ENCODE measurements at places on chromosomes 7 and 10. TPM values are rescaled to one million over a fixed set of nuclear protein-coding genes. Genes with fewer than 3 reads are reported as not detected.

DNA sequence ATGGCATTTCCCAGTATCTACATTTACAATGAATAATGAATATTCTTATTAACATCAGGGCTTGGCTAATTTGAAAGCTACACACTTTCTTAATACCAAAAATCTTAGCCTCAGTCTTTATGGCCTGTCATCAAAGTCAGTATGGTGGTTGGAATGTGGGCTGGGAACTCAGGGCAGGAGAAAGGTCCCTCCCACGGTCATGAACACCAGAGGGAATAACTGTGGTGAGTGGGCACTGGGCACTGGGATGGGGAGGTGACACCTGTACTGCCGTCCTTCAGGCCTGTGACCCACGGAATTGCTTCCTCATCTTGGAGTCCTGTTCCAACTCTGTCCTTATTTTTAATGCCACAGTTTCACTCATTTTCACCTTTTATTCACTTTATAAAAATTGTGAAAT lies 276.9 kb upstream of the PLPP4 start:
- no peaks in the 10 kb centered on the region for H3K4me1 ChIP-seq
- no peak overlapping the region for H3K27ac ChIP-seq
- DNase-seq, result no peak
- no peak overlapping the region for H3K4me3 ChIP-seq
- H3K27me3 ChIP-seq, result no peaks in the 10 kb centered on the region

ARID5B gene
- 12.4 TPM for total RNA-seq

- no peaks in the 10 kb centered on the region for H3K4me1 ChIP-seq
- no peaks in the 10 kb centered on the region for H3K36me3 ChIP-seq
- H3K27me3 ChIP-seq, result no peaks in the 10 kb centered on the region
- DNase-seq, result no peak
These were observed 137.3 kb downstream of the AGMO start for GRCh38 chr7:15424468-15424867.

DNA sequence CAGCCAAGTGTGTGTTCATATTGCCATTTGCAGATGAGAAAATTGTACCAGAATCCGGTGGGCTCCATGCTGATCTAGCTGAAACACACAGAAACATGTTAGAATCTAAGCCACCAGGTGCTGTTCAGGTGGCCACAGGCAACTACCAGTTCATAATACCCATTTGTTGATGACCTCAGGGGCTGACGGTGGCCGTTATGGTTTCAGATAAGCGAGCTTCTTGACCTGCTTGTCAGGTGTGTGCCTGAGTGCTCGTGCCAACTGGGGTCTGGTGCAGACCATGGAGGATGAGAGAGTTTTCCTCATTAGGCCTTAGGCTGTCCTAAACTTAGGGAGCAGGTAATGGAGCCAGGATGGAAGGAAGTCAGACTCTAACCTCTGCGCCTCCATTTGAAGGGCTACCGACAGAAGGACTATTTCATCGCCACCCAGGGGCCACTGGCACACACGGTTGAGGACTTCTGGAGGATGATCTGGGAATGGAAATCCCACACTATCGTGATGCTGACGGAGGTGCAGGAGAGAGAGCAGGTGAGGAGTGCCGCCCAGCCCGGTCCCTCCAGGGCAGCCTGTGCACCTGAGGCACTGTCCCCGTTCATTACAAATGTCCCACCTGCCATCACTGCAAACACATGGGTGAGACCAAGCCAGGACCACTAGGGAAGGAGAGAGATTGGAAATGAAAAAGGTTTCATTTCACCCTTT lies 53.1 kb downstream of the MKI67 start:
- H3K27ac ChIP-seq, result no peak overlapping the region
- H3K36me3 ChIP-seq, result peaks cover 26% of the 10 kb centered on the region
- no peak overlapping the region for H3K4me3 ChIP-seq
- no peaks in the 10 kb centered on the region for H3K27me3 ChIP-seq
- DNase-seq, result no peak

PLAC9 gene
- not detected for total RNA-seq

GRCh38 chr10:124595143-124595883 lies 133.7 kb downstream of the LHPP start:
- peaks cover 14% of the 10 kb centered on the region for H3K36me3 ChIP-seq
- DNase-seq, result no peak
- no peaks in the 10 kb centered on the region for H3K27me3 ChIP-seq
- no peak overlapping the region for H3K27ac ChIP-seq
- no peak overlapping the region for H3K4me3 ChIP-seq

- H3K27me3 ChIP-seq, result peaks cover 3% of the 10 kb centered on the region
- no peak for DNase-seq
- H3K4me3 ChIP-seq, result no peak overlapping the region
- H3K36me3 ChIP-seq, result no peaks in the 10 kb centered on the region
- no peak overlapping the region for H3K27ac ChIP-seq
- H3K4me1 ChIP-seq, result no peaks in the 10 kb centered on the region
These were observed 27.3 kb downstream of the TFAM start for GRCh38 chr10:58412502-58412961.

DNA sequence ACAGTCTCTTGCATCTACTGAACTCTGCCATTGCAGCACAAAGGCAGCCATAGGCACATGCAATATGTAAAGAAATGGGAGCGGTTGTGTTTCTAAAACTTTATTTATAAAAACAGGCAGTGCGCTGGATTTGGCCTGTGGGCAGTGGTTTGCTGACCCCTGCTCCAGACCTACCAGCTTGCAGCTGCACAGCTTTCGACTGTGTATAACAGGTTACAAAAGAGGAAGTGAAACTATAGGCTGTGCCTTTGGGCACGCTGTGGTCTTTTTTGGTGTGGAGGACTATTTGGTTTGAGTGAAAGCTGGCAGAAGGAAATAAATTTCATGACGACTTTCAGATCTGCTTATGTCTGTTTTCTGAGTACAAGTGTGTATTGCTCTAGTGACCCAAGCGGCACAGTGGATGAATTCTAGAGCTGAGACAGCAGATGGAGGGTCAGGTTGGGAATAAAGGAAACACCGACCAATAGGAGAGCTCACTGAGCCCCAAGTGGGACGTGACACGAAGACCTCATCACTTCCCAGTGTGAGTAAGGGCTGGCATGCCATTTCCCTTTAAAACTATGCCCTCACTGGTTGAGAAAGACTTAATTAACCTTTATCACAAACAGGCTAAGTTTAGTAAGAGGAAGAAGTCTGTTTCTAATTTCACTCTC lies 152.7 kb downstream of the ANK3 start:
- no peaks in the 10 kb centered on the region for H3K36me3 ChIP-seq
- H3K27me3 ChIP-seq, result no peaks in the 10 kb centered on the region
- peak overlapping the region; percentile 84 for H3K4me3 ChIP-seq
- peak overlapping the region; percentile 3 for H3K27ac ChIP-seq
- peak; percentile 1 for DNase-seq

DNA sequence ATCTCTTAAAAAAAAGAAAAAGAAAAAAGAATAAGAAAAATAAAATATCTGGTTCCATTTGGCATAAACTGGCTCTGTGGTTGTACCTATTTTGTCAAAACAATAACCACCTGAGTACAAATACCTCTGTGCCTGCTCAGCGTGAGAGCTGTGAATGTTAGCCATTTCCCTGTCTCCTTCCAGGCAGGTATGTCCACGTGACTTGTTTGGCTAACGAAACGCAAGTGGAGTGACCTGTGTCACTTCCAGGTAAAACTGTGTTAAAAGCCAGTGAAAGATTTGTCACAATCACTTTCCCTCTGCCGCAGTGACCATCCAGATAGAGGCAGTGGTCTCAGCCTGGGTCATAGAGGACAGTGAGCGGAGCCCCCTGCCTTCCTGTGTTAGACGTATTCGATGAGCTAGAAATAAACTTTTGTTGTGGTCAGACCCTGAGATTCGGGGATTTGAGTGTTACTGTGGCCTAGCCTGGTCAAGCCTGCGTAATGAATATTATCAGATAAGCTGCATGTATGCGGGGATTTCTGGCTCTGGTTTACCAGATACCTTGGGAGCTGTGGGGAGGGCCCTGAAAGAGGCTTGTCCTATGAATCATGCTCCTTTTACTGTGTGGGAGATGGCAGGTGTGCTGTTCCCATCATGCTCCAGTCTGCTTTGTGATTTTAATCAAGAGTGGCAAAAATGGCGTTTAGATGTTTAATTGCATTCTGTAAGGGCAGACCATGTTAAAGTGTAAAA lies 3.8 kb downstream of the PTER start:
- peak overlapping the region; percentile 11 for H3K27ac ChIP-seq
- H3K4me1 ChIP-seq, result peaks cover 65% of the 10 kb centered on the region
- DNase-seq, result no peak
- H3K27me3 ChIP-seq, result no peaks in the 10 kb centered on the region
- H3K4me3 ChIP-seq, result no peak overlapping the region

DNA sequence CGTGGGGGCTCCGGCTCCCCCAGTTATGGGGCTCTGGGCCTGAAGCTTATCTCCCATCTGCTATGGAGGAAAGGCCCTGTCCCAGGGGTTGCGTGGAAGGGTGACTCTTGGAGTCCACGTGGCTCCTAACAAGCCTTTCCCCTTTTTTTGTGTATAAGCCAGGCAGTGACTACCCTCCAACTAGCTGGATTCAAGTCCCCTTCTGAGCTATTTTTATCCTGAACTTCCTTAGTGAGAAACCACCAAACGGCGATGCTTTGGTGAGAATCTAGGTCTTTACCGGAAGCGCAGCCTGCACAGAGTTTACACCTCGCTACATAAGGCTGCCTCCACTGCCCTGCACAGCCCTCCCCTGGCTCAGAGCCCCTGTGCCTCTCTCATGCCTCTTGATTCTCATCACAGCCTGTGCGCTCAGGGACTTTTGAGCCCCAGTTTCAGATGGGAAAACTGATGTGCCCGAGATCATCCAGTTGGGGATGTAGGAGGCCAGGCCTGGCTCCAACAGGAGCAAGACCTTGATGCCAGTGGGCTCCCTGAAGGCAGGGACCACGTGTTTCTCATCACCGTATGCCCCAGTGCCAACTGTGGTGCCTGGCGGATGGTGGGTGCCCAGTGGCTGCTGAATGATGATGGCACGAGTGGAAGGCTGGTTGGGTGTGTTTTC lies 102.3 kb upstream of the PPIF start:
- H3K27ac ChIP-seq, result peak overlapping the region; percentile 32
- peak overlapping the region; percentile 80 for H3K4me3 ChIP-seq
- peaks cover 82% of the 10 kb centered on the region for H3K4me1 ChIP-seq
- DNase-seq, result peak; percentile 17
- no peaks in the 10 kb centered on the region for H3K36me3 ChIP-seq

DNA sequence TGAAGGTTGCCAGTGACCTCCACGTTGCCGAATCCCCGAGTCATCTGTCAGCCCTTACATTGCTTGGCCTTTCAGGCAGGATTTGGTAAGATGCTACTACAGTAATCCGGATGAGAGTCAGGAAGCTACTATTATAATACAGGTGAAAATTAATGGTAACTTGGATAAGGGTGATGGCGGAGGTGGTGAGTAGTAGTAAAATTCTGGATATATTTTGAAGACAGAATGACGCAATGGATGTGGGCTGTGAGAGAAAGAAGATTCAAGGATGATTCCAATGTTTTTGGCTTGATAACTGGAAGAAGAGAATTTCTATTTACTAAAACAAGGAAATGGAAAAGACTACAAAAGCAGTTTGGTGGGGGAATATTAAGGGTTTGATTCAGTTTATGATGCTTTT lies 1.4 kb upstream of the DNAJB12 start:
- peaks cover 28% of the 10 kb centered on the region for H3K4me1 ChIP-seq
- DNase-seq, result no peak
- no peaks in the 10 kb centered on the region for H3K27me3 ChIP-seq
- H3K4me3 ChIP-seq, result peak overlapping the region; percentile 37

MUC3A gene
- not detected for total RNA-seq

LGI1 gene
- total RNA-seq, result not detected

LOXL4 gene
- not detected for total RNA-seq

NKX2-3 gene
- total RNA-seq, result not detected

EXOSC1 gene
- total RNA-seq, result 50.6 TPM

DNA sequence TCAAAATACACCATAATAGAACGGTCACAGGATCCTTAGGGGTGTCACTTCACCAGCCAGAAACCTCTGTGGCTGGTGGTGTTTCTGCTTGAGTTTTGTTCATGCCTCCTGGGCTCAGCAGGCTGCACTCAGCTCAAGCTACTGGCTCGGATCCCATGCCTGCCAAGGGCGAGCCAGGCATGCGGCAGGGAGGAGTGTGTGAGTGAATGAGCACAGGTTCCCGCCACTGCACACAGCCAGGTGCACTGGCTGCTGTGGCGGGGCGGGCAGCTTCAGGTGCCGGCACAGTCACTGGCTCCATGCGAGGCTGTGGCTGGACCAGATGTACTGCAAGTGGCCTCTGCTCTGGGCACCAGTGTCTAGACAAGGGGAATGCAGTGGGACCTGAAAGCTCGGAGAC lies 29.5 kb downstream of the CLDN12 start:
- H3K4me3 ChIP-seq, result no peak overlapping the region
- H3K27ac ChIP-seq, result no peak overlapping the region
- no peaks in the 10 kb centered on the region for H3K4me1 ChIP-seq
- peaks cover 3% of the 10 kb centered on the region for H3K36me3 ChIP-seq
- no peak for DNase-seq

PRSS1 gene
- total RNA-seq, result not detected

SAMD9 gene
- total RNA-seq, result 46.8 TPM

DNA sequence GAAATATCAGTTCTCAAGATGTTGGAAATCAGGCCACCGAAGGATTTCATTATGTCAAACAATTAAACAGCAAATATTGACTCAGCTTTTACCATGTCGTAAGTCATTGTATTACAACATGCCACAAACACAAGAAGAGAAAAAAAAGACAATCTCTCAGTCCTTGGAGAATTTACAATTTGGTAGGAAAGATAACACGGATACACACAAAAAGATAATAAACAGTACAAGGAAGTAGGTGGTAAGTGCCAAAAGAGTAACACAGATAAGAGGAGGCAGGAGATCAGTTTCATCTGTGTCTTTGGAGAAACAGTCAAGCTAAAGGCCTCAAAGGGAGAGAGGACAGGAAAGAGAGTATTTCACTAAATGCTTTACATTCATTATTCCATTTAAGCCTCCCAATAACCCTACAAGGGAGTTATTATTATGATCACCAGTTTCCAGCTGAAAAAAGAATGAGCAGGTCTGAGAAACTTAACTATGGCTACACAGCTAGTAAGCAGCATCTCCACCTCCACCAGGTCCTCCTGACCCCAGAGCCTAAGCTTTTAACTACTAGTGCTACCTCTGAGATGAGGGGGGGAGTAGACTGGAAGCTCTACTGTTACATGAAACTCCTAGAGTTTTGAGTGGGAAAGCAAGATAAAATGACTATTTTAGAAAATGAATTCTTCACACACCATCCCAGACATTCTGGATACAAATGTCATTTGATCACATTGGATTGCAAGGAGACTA lies 13.9 kb upstream of the DNAJC1 start:
- no peaks in the 10 kb centered on the region for H3K27me3 ChIP-seq
- H3K4me1 ChIP-seq, result peaks cover 7% of the 10 kb centered on the region
- no peak for DNase-seq

- peak overlapping the region; percentile 94 for H3K27ac ChIP-seq
- peaks cover 22% of the 10 kb centered on the region for H3K36me3 ChIP-seq
- peaks cover 80% of the 10 kb centered on the region for H3K4me1 ChIP-seq
- no peak for DNase-seq
These were observed 103.3 kb downstream of the CLEC2L start for GRCh38 chr7:139626817-139627216.

GRCh38 chr10:121158988-121159579 lies 307.9 kb downstream of the WDR11 start:
- no peak overlapping the region for H3K4me3 ChIP-seq
- no peak for DNase-seq
- H3K27ac ChIP-seq, result no peak overlapping the region
- no peaks in the 10 kb centered on the region for H3K27me3 ChIP-seq
- no peaks in the 10 kb centered on the region for H3K4me1 ChIP-seq
- H3K36me3 ChIP-seq, result no peaks in the 10 kb centered on the region

Data from naive thymus-derived CD8-positive, alpha-beta T cell (primary cell).